ENCODE measurements at places on chromosomes 12 and 14. TPM values are rescaled to one million over a fixed set of nuclear protein-coding genes. Genes with fewer than 3 reads are reported as not detected.
A peak's percentile ranks its signal among the peaks of the same experiment; 100 is the strongest.

Gene LRRC10
- total RNA-seq = not detected

- H3K36me3 ChIP-seq = peaks cover 30% of the 10 kb centered on the region
- H3K4me1 ChIP-seq = peaks cover 47% of the 10 kb centered on the region
- peak; percentile 61 for DNase-seq
- H3K4me3 ChIP-seq = no peak overlapping the region
These were observed 4.7 kb downstream of the TNFRSF1A start for GRCh38 chr12:6336889-6337853.

- H3K27me3 ChIP-seq = no peaks in the 10 kb centered on the region
- H3K27ac ChIP-seq = no peak overlapping the region
- no peak for DNase-seq
- H3K36me3 ChIP-seq = no peaks in the 10 kb centered on the region
- peaks cover 17% of the 10 kb centered on the region for H3K4me1 ChIP-seq
These were observed 591.2 kb downstream of the VRK1 start for GRCh38 chr14:97388408-97388807.

- H3K27me3 ChIP-seq = peaks cover 83% of the 10 kb centered on the region
- H3K36me3 ChIP-seq = no peaks in the 10 kb centered on the region
- no peak for DNase-seq
- no peak overlapping the region for H3K4me3 ChIP-seq
- no peak overlapping the region for H3K27ac ChIP-seq
These were observed 6.9 kb downstream of the LRCOL1 start for GRCh38 chr12:132603240-132604150.

GRCh38 chr12:91774434-91774921 lies 371.2 kb downstream of the BTG1 start:
- H3K4me1 ChIP-seq = peaks cover 28% of the 10 kb centered on the region
- no peaks in the 10 kb centered on the region for H3K36me3 ChIP-seq
- H3K4me3 ChIP-seq = no peak overlapping the region
- H3K27me3 ChIP-seq = no peaks in the 10 kb centered on the region
- no peak overlapping the region for H3K27ac ChIP-seq
- DNase-seq = no peak

DNA sequence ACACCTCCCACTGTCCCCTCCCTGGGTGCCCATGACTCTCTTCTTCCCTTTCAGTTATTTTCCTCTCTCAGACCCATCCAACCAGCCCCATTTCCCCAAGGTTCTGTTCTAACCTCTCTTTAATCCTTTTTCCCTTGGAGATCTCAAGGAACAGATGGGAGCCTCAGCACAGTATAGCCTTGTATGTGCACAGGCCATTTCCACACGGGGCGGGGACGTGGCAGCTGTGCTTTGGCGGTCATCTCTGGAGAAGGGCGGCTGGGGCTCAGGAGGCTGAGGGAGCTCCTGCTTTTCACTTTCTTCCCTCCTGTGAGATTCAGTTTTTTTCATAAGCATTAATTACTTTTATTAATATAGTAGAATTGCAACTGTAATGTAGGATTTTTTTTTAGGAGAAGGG lies 212.2 kb downstream of the ZFP36L1 start:
- no peaks in the 10 kb centered on the region for H3K27me3 ChIP-seq
- H3K27ac ChIP-seq = no peak overlapping the region

- no peak for DNase-seq
- H3K27ac ChIP-seq = no peak overlapping the region
- no peaks in the 10 kb centered on the region for H3K27me3 ChIP-seq
These were observed 178.8 kb downstream of the NTS start for GRCh38 chr12:86052921-86053320.

GRCh38 chr12:70744178-70744577 lies 106.9 kb upstream of the PTPRB start:
- H3K4me3 ChIP-seq = no peak overlapping the region
- no peak overlapping the region for H3K27ac ChIP-seq
- H3K4me1 ChIP-seq = no peaks in the 10 kb centered on the region
- H3K36me3 ChIP-seq = no peaks in the 10 kb centered on the region

GRCh38 chr14:19878029-19878642 lies 3.2 kb downstream of the OR4K2 start:
- H3K4me3 ChIP-seq = no peak overlapping the region
- no peak overlapping the region for H3K27ac ChIP-seq
- no peaks in the 10 kb centered on the region for H3K4me1 ChIP-seq
- DNase-seq = no peak

DNA sequence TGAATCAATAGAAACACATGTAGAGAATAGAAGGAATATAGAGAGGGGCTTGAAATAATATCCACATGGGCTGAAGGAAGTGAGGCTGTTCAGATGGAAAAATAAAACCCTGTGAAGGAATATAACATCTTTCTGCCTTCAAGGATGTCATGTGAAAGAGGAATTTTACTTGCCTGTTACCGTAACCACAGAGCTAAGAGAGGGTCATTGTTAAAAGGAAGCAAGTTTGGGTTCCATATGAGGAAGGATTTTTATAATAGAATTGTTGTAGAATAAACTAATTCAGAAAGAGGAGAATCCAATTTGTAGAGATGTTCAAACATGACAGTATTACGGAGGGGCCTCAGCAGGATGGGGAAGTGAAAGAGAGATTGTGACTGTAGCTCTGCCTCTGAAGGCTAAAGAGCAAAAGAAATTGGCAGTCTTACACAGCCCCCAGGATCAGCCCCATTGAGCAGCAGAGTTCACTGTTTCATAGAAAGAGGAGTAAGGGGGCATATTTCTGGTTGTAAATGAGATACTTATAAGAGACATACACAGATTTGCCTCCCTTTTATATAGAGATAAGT lies 41.8 kb upstream of the PTPRR start:
- H3K4me1 ChIP-seq = no peaks in the 10 kb centered on the region
- DNase-seq = no peak
- no peaks in the 10 kb centered on the region for H3K27me3 ChIP-seq
- H3K27ac ChIP-seq = no peak overlapping the region
- H3K36me3 ChIP-seq = no peaks in the 10 kb centered on the region
- no peak overlapping the region for H3K4me3 ChIP-seq
